ENCODE measurements at places on chromosomes 3 and 15. TPM values are rescaled to one million over a fixed set of nuclear protein-coding genes. Genes with fewer than 3 reads are reported as not detected.

The TMEM42 gene
- total RNA-seq: 6.7 TPM

The LARP6 gene
- 38.0 TPM for total RNA-seq

The FEZF2 gene
- total RNA-seq: not detected

The ALPK3 gene
- 18.6 TPM for total RNA-seq

The BSN gene
- 0.48 TPM for total RNA-seq

The NAALADL2 gene
- 18.2 TPM for total RNA-seq

The PAQR5 gene
- 0.29 TPM for total RNA-seq

The GRM7 gene
- total RNA-seq: 1.3 TPM

The USP50 gene
- 0.86 TPM for total RNA-seq
